ENCODE measurements at places on chromosomes 5 and 9.

DNA sequence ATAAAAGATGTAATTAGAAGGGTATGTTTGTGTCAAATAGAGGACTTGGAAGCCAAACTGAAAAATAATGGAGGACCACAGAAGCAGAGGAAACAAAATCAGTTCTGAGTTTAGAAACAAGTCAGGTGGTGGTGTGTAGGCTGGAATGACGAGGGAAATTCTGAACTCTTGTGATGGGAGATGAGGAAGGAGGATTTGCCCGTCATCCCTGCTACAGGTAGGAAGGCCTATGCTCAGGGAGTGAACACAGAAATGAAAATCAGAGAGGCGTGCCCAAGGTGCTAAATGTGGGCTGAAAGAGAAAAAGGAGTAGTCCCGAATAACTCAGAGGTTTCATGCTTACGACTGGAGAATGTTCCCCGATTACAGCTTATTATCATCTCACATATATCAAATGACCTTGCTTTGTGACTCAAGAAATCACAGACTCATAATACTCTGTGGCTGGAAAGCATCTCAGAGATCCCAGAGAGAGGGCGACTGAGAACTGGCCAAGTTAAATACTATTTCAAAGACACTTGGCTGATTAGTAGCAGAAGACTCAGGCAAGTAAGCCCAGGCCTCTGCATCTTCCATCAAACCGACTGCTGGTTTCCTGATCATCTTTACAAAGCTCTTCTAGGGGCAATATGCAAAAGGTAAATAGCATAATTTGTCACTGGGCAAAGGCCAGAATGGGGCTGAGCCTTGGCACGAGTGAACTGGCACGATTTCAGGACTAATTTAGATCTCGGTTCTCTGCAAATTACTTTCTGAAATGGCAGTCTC is 126.0 kb downstream of the SUSD1 start:
- no peak for DNase-seq

DNA sequence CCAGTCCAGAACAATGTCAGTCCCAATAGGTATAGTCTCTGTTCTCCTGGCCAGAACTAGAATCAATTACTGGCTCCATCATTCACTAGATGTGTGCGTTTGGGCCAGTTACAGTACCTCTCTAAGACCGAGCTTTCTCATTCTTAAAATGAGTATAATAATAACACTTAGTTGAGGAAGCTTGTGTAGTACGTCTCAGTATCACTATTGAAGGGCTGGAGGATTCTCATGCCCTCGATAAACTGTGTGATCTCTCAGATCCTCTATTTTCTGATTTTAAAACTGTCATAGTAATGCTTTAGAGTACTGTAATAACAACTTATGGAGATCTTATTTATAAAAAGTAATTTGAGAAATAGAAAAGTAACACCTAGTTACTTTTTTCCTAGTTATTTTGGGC is 50.7 kb downstream of the CDKN2A start:
- no peak for DNase-seq

DNA sequence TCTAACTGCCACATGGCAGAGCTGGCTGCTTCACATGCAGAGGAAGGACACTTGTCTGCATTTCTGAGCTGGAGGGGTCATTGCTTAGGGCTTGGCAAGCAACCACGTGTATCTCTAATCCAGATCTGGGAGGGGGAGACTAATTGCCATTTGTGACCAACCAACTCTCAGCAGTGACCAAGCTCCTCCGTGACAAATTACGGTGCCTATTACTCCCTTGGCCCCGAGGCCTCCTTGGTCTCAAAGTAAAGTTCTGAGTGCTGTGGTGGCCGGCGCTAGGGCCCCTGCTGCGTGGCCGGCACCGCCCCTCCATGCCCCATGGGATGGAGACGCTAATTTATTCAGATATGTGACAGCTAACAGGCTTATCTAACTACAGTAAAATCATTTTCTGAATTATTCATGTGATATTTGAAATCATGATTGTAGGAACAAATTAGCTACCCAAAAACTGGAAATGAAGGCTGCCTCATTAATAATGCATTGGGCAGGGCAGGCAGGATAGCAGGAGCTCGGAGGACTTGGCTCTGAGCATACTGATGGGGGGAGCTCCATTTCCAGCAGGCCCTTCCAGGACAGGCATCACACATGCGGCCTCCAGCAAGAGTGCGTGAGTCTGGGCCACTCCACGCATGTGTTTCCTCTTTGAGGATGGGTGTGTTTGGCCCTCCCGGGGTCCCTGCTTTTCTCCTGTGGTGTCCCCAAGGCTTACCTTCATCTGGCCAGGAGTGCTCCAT is 67.7 kb downstream of the C5orf15 start:
- DNase-seq = no peak

GRCh38 chr9:85147046-85147640 is 477.6 kb downstream of the NTRK2 start:
- DNase-seq = no peak

DNA sequence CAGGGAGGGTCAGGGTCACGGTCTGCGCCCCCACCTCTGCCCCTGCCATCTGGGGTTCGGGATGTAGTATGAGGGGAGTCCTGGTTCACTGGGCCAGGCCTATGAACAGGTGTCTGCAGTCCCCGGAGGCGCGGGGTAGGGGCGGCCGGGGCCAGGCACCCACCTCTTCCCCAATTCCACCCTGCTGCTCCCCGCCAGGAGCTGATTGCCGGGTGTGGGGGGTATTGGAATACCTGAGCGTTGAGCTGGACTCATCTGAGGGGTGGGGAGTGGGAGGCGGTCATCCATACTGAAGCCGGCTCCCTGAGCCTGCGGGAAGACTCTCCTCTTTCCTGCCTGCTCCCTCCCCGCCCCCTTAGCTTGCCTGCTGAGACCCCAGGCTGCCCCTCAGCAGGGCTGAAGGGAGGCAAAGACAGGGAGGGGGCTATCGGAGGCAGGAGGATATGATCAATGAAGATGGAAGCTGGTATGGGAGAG is 679 bp downstream of the SLC6A7 start:
- peak; percentile 29 for DNase-seq

GRCh38 chr5:91443761-91444467 is 60.8 kb upstream of the ARRDC3 start:
- peak; percentile 21 for DNase-seq

GRCh38 chr9:134404376-134405358 is 78.4 kb downstream of the RXRA start:
- no peak for DNase-seq

DNA sequence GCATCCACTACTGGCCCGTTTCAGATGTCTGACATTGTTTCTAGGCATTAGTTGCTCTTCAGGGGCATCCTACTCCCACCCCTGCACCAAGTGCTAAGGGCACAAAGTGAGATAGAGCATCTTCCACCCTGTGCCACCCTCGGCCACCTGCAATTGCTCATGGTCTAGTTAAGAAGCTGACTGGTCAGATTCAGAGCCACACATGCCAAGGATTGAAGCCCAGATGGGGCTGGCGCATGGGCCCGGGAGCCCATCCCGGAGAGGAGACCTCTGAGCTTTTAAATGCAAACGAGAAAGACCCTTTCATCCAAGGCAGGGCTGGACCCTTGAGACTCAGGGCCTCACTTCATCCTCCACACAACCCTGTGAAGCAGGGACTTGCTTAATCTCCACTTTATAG is 28.5 kb downstream of the HRH2 start:
- DNase-seq = no peak

- DNase-seq = no peak
Measured at GRCh38 chr9:38126730-38127129, 57.7 kb upstream of the SHB start.

DNA sequence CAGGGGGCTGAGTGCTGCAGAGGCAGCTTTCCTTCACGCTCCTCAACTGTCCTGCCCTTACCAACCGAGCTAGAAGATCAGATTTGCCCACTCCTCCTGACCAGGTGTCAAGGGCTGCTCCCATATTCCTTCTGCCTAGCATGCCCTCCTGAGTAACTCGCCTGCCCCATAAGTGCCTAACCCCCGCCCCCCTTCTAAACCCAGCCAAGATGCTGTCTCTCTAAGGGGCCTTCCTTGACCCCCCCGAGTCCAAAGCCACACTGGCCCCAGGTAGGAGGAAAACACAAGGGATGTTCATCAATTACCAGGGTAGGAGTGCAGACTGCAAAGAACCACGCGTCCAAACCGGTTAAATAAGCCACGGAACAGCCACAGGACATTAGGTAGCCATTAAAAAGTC is 4.8 kb downstream of the CCDC69 start:
- DNase-seq = no peak

GRCh38 chr9:91376239-91376638 is 14.5 kb upstream of the AUH start:
- no peak for DNase-seq

GRCh38 chr5:19920761-19921160 is 67.2 kb downstream of the CDH18 start:
- no peak for DNase-seq

DNA sequence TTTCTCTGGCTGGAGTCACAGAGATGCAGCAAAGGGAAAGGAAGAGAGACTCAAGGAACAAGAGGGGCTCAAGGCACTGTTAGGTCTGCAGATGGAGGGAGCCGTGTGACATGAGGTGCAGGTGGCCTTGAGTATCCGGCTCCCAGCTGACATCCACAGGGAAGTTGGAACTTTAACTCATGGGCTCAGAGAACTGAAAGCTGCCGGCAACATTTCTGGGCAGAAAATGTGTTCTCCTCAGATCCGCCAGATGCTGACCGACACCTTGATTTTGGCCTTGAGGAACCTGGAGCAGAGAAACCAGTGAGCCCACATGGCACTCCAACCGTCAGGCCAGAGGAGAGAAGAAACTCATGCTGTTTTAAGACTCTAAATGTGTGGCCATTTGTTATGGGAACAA is 258.1 kb upstream of the IRX2 start:
- DNase-seq = no peak
